ENCODE measurements at places on chromosomes 4 and X. TPM values are rescaled to one million over a fixed set of nuclear protein-coding genes. Genes with fewer than 3 reads are reported as not detected.

GRCh38 chr4:4607336-4608213, 65.7 kb upstream of the STX18 start:
- no peaks in the 10 kb centered on the region for H3K4me1 ChIP-seq
- H3K36me3 ChIP-seq, result no peaks in the 10 kb centered on the region
- no peak overlapping the region for H3K27ac ChIP-seq
- DNase-seq, result no peak
- H3K27me3 ChIP-seq, result no peaks in the 10 kb centered on the region

DNA sequence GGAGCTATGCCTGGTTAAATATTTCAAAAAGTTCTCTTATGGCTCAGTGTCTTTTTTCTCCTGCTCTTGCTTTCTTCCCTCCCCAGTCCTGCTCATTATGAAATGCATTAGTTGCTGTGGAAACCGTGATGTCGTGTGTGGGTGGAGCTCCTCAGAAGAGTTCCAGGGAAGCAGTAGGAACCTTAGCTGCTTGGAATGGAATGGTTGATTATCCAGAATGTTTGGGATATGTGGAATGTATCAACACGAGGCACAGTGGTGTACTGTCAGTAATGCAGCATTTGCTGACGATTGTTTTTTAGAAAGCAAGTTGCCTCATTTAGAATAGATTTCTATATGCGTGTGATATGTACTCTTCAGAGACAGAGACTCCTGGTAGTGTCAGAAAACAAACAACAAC, 333.2 kb downstream of the ARHGAP10 start:
- H3K27ac ChIP-seq, result no peak overlapping the region
- peaks cover 22% of the 10 kb centered on the region for H3K4me1 ChIP-seq

MAGEC3 gene
- not detected for total RNA-seq

TCEAL9 gene
- 2.0 TPM for total RNA-seq

SPANXC gene
- not detected for total RNA-seq

SMR3B gene
- total RNA-seq, result not detected

DNA sequence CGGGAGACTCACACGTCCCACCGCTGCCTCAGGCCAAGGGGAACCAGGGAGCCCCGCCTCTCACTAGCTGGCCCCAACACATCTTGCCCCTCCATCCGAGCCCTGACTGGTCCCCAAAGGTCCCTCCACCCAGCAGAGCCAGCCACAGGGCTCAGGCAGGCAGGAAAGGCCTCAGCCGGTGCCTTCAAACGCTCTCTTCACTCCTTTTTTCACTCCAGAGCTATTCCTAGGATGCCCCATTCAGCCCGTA, 1.5 kb upstream of the ARHGAP4 start:
- DNase-seq, result no peak
- H3K27ac ChIP-seq, result peak overlapping the region; percentile 98
- H3K36me3 ChIP-seq, result peaks cover 4% of the 10 kb centered on the region

GRCh38 chrX:23435108-23435507, 100.5 kb downstream of the PTCHD1 start:
- no peaks in the 10 kb centered on the region for H3K4me1 ChIP-seq
- no peak overlapping the region for H3K27ac ChIP-seq
- H3K4me3 ChIP-seq, result no peak overlapping the region
- H3K36me3 ChIP-seq, result no peaks in the 10 kb centered on the region

DNA sequence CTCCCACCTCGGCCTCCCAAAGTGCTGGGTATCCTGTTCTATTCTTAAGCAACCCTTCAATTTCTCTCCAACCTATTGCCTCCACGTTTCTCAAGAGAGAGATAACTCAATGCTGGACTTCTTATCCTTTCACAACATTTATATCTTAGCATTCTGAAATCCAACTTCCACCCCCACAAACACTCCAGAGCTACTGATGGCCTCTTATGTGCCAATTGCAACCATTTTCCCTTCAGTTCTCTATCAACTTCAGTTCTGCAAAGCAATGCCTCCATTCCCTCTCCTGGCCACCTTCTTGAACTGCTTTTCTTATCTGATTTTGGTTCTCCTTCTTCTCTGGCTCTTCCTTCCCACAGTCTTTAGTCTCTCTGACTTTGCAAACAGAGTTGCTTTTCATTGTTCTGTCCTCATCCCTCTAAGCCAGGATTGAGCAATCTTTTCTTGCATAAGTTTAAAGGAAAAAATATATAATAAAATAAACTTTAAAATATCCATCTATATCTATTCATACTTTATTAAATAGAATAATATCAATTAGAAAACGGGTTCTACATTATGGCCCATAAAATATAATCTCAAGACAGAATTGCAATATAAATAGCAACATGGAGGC, 3.6 kb upstream of the STBD1 start:
- DNase-seq, result no peak
- no peak overlapping the region for H3K4me3 ChIP-seq
- no peak overlapping the region for H3K27ac ChIP-seq
- H3K27me3 ChIP-seq, result no peaks in the 10 kb centered on the region
- H3K36me3 ChIP-seq, result no peaks in the 10 kb centered on the region

DNA sequence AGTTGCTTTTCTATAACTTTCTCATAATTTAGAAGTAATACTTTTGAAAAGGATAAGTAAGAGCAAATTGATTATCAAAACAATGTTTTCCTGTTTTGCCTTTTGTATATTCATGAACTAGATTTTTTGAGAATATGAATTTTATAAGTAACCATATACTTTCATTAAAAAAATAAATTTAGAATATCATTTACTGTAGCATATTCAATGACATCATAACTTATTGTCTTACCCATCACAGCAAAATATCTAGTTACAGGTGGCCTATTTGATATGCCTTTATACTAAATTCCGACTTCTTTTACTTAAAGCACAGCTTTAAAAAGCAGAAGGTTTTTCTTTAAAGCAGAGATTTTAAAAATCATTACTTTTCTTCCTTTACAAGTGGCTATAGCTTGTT, 20.1 kb downstream of the BLTP1 start:
- H3K4me1 ChIP-seq, result no peaks in the 10 kb centered on the region
- DNase-seq, result no peak

NELFA gene
- 47.0 TPM for total RNA-seq

- no peaks in the 10 kb centered on the region for H3K36me3 ChIP-seq
- no peak overlapping the region for H3K4me3 ChIP-seq
- no peak for DNase-seq
- H3K4me1 ChIP-seq, result no peaks in the 10 kb centered on the region
These were observed 88.9 kb downstream of the UBE2K start for GRCh38 chr4:39786838-39787237.

NLRP2B gene
- total RNA-seq, result not detected

PPP4R3C gene
- total RNA-seq, result not detected

BTC gene
- not detected for total RNA-seq

DNA sequence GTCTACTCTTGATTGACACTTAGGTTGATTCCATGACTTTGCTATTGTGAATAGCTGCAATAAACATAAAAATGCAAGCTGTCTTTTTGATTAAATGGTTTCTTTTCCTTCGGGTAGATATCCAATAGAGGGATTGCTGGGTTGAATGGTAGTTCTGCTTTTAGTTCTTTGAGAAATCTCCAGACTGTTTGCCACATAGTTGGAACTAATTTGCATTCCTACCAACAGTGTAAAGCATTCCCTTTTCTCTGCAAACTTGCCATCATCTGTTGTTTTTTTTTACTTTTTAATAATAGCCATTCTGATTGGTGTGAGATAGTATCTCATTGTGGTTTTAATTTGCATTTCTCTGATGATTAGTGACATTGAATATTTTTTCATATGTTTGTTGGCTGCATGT, 122.2 kb upstream of the PRKG2 start:
- H3K4me1 ChIP-seq, result no peaks in the 10 kb centered on the region
- no peaks in the 10 kb centered on the region for H3K27me3 ChIP-seq
- no peak for DNase-seq
- no peak overlapping the region for H3K27ac ChIP-seq
- no peaks in the 10 kb centered on the region for H3K36me3 ChIP-seq

DNA sequence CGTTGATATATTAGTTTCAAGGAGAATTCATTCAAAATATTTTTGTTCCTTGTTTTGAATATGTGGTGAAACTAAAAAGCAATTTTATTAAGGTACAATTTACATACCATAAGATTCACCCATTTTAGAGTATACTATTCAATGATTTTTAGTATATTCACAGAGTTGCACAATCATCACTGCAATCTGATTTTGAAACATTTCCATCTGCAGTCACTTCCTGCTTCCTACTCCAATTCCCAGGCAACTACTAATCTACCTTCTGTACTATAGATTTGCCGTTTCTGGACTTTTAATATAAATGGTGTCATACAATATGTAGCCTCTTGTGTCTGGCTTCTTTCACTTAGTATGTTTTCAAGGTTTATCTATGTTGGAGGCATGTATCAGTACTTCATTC, 71.3 kb downstream of the SLC9A7 start:
- H3K27ac ChIP-seq, result no peak overlapping the region
- H3K36me3 ChIP-seq, result no peaks in the 10 kb centered on the region
- DNase-seq, result no peak
- H3K4me3 ChIP-seq, result no peak overlapping the region

OPN1LW gene
- total RNA-seq, result not detected

PNMA6F gene
- total RNA-seq, result not detected

NAT8L gene
- not detected for total RNA-seq

GRCh38 chr4:78557841-78558240, 6.3 kb downstream of the ANXA3 start:
- H3K27me3 ChIP-seq, result no peaks in the 10 kb centered on the region
- H3K4me3 ChIP-seq, result no peak overlapping the region
- DNase-seq, result no peak
- H3K4me1 ChIP-seq, result no peaks in the 10 kb centered on the region
- H3K36me3 ChIP-seq, result no peaks in the 10 kb centered on the region
- H3K27ac ChIP-seq, result no peak overlapping the region

DNA sequence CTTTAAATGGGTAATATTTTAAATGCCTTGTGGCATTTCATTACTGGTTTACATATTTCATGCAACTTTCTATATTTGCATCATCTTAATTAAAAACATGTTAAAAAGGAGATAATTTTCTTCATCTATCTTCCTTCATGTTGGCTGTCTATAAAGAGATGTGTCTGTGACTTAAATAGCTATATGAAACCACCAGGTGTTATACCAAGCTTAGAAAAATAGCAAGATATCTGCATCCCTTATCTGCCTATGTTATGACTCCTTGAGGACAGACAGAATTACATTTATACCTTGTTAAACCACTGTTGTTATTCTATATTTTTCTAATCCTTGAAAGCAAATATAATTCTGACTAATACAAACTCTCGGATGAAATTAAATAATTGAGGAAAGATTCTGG, 763.8 kb upstream of the GALNTL6 start:
- no peak overlapping the region for H3K27ac ChIP-seq
- no peaks in the 10 kb centered on the region for H3K36me3 ChIP-seq
- no peak overlapping the region for H3K4me3 ChIP-seq

GRCh38 chrX:86421771-86422170, 273.5 kb downstream of the DACH2 start:
- H3K4me1 ChIP-seq, result no peaks in the 10 kb centered on the region
- H3K4me3 ChIP-seq, result no peak overlapping the region
- no peak overlapping the region for H3K27ac ChIP-seq
- no peaks in the 10 kb centered on the region for H3K36me3 ChIP-seq
- DNase-seq, result no peak
- no peaks in the 10 kb centered on the region for H3K27me3 ChIP-seq

DNA sequence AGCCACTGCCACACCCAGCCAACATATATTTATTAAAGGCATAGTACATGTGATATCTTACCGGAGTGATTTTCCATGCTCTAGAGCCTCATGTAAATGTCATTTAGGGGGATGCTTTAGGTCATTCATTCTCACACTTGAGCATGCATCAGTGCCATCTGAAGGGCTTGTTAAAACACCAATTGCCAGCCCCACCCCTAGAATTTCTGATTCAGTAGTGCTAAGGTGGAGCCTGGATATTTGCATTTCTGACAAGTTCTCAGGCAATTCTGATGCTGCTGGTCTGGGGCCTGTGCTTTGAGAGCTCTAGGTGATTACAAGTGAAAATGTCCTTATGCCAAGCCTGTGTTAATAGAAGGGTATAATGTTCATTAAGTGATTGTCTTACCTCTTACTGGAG, 107.7 kb downstream of the PHEX start:
- no peaks in the 10 kb centered on the region for H3K36me3 ChIP-seq
- no peak for DNase-seq
- H3K4me3 ChIP-seq, result no peak overlapping the region
- H3K4me1 ChIP-seq, result no peaks in the 10 kb centered on the region

GRCh38 chrX:142978130-142978684, 47.5 kb upstream of the SPANXN4 start:
- H3K27me3 ChIP-seq, result no peaks in the 10 kb centered on the region
- no peaks in the 10 kb centered on the region for H3K36me3 ChIP-seq
- H3K4me3 ChIP-seq, result no peak overlapping the region
- H3K27ac ChIP-seq, result no peak overlapping the region

- peaks cover 43% of the 10 kb centered on the region for H3K4me1 ChIP-seq
These were observed 48.2 kb downstream of the CASK start for GRCh38 chrX:41875142-41875541.

DNA sequence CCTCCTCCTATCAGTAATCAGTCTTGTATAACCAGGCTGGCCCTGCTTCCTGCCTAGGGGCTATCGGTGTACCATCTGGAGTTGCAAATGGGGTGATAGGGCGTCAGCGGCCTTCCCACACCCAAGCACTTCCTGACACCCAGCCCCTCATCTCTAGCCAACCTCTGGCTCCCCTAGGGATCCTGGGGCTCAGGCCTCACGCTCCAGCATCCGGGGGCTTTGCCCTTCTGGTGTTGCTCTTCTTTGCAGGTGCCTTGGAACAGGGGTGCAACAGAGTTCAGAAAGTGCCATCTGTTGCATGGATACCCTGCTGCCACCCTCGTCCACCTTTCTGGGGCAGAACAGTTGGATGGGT, 4.1 kb downstream of the IL9R start:
- DNase-seq, result peak; percentile 9
- no peaks in the 10 kb centered on the region for H3K36me3 ChIP-seq
- H3K4me1 ChIP-seq, result peaks cover 26% of the 10 kb centered on the region
- H3K4me3 ChIP-seq, result no peak overlapping the region
- no peak overlapping the region for H3K27ac ChIP-seq

GRCh38 chr4:5706486-5707290, 1.7 kb downstream of the EVC2 start:
- peaks cover 5% of the 10 kb centered on the region for H3K4me1 ChIP-seq
- no peak overlapping the region for H3K27ac ChIP-seq
- no peak overlapping the region for H3K4me3 ChIP-seq
- H3K36me3 ChIP-seq, result no peaks in the 10 kb centered on the region
- H3K27me3 ChIP-seq, result peaks cover 4% of the 10 kb centered on the region
- DNase-seq, result no peak

DNA sequence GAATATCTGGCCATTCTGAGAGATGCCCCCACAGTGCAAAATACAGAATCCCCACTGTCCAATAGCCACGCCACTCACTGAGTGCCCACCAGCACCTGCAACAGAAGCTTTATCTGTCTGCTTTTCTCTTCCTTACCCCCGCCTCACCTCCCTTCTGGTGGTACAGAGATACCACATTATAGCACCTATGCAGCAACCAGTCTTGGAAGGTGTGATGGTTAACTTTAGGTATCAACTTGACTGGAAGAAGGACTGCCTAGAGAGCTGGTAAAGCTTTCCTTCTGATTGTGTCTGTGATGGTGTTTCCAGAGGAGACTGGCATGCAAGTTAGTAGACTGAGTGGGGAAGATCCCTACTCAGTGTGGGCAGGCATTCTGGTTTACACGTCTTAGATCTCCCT, 61.8 kb upstream of the TXK start:
- no peak for DNase-seq
- no peaks in the 10 kb centered on the region for H3K36me3 ChIP-seq
- no peak overlapping the region for H3K4me3 ChIP-seq
- H3K27ac ChIP-seq, result no peak overlapping the region

ARAP2 gene
- 89.6 TPM for total RNA-seq

NR3C2 gene
- total RNA-seq, result 46.0 TPM

All from CD4-positive, alpha-beta memory T cell (primary cell).